Fibroblast of villous mesenchyme (primary cell): ENCODE measurements at places on chromosomes 1 and 21. TPM values are rescaled to one million over a fixed set of nuclear protein-coding genes. Genes with fewer than 3 reads are reported as not detected.

GUCA2A gene
- not detected in 2 replicates for total RNA-seq

GRCh38 chr1:207752456-207752998 is 673 bp downstream of the CD46 start:
- DNase-seq = peak; percentile 29

DNA sequence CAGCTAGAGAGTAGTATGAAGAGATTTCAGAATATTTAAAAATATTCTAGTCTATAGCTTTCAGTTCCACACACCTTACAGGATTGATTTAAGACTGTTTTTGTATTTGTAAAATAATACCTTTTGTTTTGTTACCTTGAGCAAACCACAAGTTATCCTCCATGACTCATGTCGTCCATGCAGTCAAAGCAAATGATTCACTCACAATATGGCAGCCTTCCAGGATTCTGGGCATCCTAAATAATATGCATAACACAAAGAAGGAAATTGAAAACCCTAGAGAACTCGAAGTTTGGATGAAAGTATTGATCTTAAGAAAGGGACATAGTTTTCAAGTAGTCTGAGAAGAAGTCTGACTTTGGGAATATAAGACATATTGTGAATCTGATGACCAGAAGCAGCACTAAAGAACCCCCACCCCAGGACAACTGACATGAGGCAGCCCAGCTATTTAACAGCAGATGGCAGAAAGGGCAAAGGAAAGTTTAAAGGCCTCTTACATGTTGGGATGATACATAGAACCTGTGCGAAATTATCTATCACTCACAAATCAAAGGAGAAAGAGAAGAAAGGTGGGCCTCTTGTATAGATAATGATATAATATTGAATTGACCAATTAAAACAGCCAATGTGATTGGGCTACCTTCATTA is 857.9 kb downstream of the BRINP3 start:
- DNase-seq = peak; percentile 11

DNA sequence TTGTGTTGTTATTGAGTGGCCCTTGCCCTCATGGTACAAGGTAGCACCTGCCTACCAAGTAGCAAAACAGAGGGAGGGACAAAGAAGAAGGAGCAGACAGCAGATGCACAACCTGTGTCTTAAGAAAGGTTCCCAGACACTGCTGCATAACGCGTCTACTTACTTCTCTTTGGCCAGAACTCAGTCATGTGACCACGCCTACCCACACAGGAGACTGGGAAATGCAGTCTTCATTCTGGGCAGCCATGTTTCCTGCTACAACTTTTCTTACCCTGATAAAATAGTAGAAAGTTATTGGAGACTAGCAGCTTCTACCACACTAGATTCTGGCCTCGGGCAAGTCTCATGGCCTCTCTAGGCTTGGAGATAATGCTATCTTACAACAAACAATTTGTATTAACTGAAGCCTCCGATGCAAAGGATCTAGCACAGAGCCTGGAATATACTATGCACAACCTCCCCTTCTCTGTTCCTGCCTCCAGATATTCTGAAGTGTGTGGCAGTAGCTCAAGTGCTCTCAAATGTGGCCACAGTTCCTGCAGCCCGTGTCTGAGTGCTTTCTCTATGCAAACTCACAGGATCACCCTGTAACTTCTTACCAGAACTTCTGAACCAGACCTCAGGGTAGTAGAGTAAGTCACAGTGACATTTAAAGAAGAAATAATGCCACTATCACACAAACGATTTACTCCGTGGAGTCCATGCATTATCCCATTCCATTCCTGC is 34.1 kb upstream of the BTG2 start:
- DNase-seq = peak; percentile 75

GRCh38 chr1:187054862-187055757 is 226.4 kb downstream of the PLA2G4A start:
- no peak for DNase-seq

DNA sequence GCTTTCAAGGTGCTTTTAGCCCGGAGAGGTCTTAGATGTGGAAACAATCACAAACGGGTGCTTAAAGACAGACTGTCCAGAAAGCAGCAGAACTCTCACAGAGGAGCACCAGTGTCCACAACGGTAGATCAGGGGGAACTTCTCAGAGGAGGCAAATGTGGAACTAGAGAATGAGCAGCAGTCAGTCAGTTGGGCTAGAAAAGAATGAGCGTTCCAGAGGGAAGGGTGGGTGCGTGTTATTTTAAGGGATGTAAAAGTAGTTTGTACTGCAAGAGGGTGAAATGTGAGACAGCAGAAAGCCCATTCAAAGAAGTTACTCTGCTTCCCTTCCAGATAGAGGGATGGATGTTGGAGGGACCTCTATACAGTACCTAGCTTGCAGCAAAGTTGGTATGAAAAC is 30.9 kb downstream of the RGS5 start:
- no peak for DNase-seq

B3GALT5 gene
- total RNA-seq = under 0.01 TPM in 1 of 2 replicates, not detected in the other

DNA sequence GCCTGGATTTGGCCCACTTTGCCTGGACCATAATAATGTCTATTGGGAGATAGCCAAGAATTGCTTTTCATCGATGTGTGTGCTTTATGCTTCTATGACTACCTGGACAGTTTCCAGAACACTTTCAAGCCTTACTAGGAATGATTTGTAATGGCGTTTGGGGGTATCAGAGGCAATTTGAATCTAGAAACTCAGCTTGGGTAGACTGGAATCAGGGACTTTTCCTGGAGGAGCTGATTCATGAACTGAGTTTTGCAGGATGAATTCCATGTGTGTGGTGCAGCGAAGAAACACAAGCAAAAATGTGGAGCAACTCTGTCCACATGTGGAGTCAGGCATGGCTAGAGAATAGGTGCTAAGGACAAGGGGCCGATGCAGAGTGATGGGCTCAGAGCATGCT is 11.9 kb upstream of the TMEM61 start:
- no peak for DNase-seq
